ENCODE measurements at places on chromosomes 3 and 15.

- DNase-seq = no peak
Observed at GRCh38 chr3:165683947-165684346, 153.3 kb downstream of the BCHE start.

GRCh38 chr15:86877171-86877631 is 797.5 kb downstream of the AGBL1 start:
- DNase-seq = no peak

GRCh38 chr3:79886204-79886603 is 118.4 kb upstream of the ROBO1 start:
- DNase-seq = no peak

GRCh38 chr15:80697075-80697685 is 2.1 kb downstream of the ABHD17C start:
- DNase-seq = no peak

DNA sequence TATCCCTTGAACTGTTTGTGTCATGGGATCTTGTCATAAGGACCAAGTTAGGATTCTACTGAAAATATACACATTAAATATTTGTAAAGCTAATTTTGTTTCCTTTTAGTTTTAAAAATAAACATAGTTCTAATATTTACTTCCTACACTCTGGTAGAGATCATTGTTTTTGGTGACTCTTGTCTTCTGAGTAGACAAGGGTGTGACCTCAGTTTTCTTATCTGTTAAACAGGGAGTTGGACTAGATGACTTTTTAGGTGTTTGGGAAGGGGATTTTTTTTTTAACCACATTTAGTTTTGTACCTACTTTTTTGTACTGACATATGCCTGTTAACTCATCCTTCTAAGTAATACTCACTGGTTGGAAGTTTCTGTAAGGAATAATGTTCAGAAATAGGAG is 30.8 kb downstream of the PLS1 start:
- no peak for DNase-seq

- DNase-seq = no peak
Observed at GRCh38 chr15:101386006-101386405, 91.0 kb upstream of the SNRPA1 start.

- DNase-seq = no peak
Observed at GRCh38 chr3:99578339-99578970, 59.9 kb upstream of the COL8A1 start.

- DNase-seq = no peak
Observed at GRCh38 chr3:14532691-14533456, 7.3 kb downstream of the GRIP2 start.

DNA sequence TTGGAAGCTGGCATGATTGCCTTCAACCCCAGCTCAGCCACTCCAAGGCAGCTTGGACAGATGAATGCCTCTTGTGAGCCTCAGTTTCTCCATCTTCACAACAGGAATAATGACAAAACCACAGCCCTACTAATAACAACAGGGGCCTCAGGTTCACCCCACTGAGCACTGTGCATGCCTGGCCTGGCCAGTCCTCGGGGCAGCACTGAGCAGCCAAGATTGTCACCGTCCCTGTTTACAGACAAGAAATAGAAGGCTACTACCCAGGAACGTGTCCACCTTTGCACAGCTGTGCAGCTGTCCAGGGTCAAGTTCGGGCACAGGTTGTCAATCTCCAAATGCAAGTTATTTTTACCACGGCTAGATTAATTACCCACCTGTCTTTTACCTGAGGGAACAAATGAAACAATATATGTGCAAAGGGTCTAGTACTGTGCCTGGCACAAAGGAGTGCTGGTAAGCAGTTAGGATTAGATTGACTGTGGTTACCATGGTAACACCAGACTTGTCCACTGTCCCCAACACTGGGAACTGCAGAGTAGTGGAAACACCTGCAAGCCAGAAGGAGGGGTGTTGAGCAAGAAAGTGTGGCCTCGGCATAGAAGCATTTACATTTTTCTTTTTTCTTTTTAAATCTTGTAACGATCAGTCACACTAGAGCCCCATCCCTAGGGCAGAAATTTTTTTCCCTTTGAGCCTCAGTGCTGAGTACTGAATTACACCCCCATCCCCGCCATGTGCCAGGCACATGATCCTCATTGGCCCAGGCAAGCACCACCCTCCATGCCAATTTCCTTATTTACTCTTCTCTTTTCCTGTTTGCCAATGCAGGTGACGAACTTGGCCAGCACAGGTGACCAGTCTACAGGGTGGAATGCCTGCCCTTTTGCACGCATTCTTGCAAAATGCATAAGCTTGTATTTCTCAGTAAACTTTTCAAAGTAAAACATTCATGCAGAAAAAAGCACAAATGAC is 66.3 kb upstream of the SLC6A6 start:
- DNase-seq = no peak

GRCh38 chr3:195850857-195851543 is 39.3 kb upstream of the MUC4 start:
- peak; percentile 89 for DNase-seq

- DNase-seq = no peak
Observed at GRCh38 chr3:159978353-159978752, 10.3 kb upstream of the IL12A start.

DNA sequence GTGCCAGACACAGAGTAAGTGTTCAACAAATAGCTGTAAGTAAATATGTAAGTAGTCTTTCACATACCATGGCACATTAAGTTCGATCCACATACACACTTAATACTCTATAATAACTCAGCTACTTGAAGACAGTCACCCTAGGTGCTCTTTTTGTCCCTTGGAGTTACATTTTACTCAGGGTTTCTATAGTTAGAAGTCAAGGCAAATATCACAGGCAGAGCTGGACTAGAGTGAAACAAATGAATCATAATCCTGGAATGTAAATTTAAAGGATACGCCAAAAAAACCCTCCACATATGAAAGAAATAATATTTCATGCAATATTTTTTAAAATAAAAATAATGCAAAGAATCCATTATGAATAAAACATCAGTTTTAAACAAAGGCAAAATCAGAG is 461.8 kb downstream of the MAGI1 start:
- no peak for DNase-seq

- DNase-seq = no peak
Observed at GRCh38 chr3:72114773-72115172, 329.8 kb upstream of the PROK2 start.

DNA sequence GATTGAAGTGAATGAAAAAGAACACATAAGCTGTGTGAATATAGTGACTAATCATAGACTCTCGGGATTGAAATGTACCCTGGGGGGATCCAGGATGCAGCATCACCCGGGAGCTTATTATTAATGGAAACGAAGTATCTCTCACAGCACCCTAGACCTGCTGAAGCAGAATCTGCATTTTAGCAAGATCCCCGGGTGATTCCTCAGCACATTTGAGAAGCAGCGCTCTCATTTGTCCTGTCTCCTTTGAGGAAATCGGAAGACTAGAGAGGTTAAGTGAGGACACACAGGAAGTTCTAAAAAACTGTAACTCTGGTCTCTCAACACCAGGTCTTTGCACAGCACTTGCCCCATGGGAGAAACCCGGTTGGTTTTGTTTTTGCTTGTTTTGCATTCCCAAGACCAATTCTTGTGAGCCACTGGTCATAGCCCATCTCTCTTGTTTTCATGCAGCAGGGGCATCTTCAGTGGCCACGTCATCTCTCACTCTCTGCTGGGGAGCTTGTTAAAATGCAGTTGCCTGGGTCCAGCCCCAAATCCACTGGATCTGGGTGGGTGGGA is 30.2 kb downstream of the ZNF710 start:
- DNase-seq = peak; percentile 82

DNA sequence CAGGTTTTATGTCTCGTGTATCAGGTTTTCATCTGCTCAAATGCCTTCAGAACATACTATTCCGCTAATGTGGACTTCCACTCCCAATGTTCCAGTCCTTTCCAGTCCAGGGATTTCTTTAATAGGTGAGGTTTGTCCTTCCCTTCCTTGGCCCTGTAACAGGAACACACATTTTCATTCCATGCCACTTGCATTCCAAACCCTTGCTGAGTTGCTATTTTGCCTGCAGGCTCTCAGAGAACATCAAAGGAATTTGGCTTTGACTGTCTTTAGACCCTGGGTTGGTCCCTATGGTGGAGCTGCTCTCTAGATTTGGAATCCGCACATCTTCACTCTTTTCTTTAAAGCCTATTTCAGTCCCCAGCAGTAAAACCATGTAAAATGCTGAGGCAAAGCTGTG is 12.3 kb upstream of the ALCAM start:
- no peak for DNase-seq

DNA sequence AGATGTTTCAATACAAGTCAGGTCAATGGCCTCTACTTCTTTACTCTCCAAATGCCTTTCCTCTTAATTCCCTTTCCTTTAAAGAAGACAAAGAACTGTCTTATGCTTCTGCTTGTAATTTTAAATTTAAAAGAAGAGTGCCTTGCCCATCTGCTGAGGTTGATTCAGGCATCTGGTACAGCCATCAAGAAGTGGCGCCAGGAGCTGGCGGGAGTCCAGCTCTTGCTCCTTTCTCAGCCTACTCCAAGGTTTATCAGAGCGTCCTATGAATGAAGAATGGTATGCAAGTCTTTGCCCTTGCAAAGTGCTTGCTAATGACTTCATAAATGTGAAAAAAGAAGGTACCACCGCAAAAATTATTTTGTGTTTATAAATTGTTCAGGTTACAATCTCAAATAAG is 294.6 kb upstream of the TGFBR2 start:
- DNase-seq = no peak

DNA sequence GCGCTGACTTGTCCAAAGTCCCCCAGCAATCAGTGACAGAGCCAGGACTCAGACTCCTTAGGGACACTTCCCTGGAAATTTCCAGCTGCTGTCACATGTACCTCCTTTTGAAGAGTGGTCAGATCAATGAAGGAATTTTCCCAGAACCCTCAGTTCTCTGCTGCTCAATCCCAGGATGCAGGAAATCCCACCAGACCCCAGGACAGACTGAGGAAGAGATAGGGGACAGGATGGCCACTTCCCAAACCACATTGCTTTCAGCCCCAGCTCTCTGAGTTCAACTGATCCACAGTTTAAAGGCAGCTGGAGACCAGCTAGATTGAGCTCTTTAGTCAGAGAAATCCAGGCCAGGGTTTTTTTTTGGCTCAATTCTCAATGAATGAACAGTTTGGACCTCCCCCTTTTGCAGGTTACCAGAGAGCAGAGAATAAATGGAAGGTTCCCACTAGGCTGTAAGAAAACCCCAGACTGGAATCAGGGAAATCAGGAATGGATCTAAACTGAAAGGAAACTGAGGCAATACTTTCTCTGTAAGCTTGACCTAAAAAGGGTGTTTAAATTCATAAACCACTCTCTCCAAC is 1.5 kb downstream of the CYP1A1 start:
- peak; percentile 19 for DNase-seq

DNA sequence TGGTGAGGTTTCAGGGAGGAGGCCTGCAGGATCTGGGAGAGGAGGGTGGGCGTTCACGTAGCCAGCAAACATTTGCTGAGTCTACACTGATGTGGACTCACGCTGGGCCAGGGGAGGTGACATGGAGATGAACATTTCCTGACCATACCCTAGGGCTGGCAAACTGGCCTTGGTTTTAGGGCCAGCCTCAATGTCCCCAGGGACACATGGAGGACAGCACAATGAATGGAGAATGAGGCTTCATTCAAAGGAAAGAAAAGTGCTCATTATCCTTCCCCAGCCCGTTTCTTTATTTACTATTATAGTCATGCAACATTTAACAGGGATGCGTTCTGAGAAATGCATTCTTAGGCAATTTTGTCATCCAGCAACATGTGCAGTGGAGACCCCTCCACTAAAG is 26.8 kb downstream of the ACAN start:
- DNase-seq = no peak

- no peak for DNase-seq
Observed at GRCh38 chr3:118900737-118901525, 133.7 kb downstream of the IGSF11 start.

DNA sequence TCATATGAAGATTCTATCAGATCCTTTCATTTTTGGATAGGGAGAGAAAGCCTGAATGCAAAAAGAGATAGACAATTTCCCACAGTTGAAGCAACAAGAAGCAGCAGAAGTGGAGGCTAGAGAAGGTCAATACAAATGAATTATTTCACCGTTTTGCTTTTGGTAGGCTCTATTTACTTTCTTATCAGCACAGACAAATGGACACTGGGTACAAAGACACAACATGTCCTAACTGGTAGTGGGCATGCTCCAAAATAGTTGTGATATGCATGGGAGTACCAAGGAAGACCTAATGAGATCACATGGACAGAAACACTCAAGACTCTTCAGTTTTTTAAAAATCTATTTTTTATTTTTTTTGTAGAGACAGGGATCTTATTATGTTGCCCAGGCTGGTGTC is 99.4 kb downstream of the XRN1 start:
- no peak for DNase-seq

DNA sequence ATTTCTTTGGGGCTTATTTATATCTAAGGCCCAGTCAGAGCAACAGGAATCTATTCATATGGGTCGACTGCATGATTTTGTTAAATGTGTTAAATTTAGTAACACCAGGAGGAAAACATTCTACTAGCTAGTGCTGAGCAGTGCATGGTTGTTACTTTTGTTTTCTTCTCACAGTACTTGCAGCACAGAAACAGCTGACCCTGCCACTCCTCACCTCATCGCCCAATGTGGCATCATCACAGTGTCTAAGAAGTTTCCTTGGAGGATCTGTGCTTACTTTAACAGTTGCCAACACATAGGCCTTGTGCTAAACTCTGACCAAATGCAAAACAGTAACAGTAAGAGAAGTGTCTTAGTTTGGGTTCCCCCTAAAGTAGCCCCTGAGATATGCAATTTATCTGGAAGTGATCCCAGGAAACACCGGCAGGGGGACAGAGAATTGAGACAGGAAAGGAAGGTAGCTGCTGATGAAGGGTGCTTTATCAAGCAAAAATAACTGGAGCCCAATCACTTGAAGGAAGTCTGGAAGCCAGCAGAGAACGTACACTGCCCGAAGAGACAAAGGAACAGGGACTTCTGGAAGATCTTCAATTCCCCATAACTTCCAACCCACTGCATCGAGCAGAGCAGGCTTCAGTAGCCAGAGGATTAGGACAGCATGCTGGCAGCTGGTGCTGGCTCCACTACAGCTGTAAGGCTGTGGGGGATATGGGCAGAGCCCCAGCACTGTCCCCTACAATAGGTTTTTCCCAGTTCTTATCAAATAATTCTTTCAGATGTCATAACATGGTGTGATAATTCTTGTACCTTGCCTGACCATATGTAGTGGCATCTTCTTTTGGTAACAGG is 36.0 kb upstream of the ULK4 start:
- DNase-seq = peak; percentile 13

DNA sequence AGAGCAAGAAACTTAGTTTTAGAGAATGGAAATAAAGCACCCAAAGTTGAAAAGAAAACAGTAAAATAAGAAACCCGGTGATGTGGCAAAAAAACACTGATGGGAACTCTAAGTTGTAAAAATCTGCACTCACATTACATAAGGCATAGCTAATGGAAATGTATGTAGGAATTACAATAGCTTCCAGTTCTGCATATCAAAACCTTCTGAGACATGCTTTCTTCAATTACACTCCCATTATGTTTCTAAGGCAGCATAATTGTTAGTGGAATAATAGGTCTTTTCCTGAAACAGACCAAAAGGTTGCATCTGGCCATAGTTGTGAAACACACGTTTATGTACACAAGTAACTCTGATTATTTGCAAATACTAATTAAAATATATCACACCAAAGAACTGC is 41.4 kb downstream of the SLC30A4 start:
- DNase-seq = no peak

- no peak for DNase-seq
Observed at GRCh38 chr3:169755488-169755887, 9.4 kb downstream of the TERC start.

All from CD14-positive monocyte (primary cell).